Endothelial cell (in vitro differentiated cells): ENCODE measurements at places on chromosomes 11 and 22. TPM values are rescaled to one million over a fixed set of nuclear protein-coding genes. Genes with fewer than 3 reads are reported as not detected.
A peak's percentile ranks its signal among the peaks of the same experiment; 100 is the strongest.

GRCh38 chr22:49727191-49727880, 100.3 kb downstream of the BRD1 start:
- H3K27ac ChIP-seq, result no peak overlapping the region
- DNase-seq, result no peak
- H3K4me3 ChIP-seq, result no peak overlapping the region
- H3K27me3 ChIP-seq, result peaks cover 4% of the 10 kb centered on the region

- no peak overlapping the region for H3K4me3 ChIP-seq
- H3K27ac ChIP-seq, result no peak overlapping the region
- no peaks in the 10 kb centered on the region for H3K36me3 ChIP-seq
- no peak for DNase-seq
- peaks cover 7% of the 10 kb centered on the region for H3K27me3 ChIP-seq
These were observed 11.1 kb downstream of the RSPH14 start for GRCh38 chr22:23130697-23131096.

GRCh38 chr22:45090497-45090910, 73.2 kb upstream of the NUP50 start:
- no peak overlapping the region for H3K4me3 ChIP-seq
- H3K36me3 ChIP-seq, result no peaks in the 10 kb centered on the region
- H3K27ac ChIP-seq, result no peak overlapping the region
- no peaks in the 10 kb centered on the region for H3K4me1 ChIP-seq
- no peak for DNase-seq

DNA sequence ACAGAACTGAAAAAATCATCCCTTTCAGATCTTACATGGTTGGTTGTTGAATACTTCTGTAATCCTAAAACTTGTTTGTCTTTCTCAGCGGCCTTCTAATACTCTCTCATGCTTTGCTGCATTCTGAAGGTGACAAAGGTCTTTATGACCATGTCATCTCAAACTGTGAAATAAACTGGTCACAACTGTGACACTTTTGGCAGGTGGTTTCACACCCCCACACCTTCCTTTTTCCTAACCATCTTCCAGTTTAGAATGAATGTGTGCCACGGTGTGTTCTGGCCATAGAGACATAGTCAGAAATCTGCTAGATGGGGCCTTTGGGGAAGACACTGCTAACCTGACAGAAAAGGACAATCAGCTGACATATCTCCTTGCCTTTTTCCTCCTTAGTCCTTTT, 14.7 kb upstream of the RFPL3 start:
- no peaks in the 10 kb centered on the region for H3K36me3 ChIP-seq
- H3K27ac ChIP-seq, result no peak overlapping the region
- H3K4me3 ChIP-seq, result no peak overlapping the region

GRCh38 chr22:44325718-44326490, 13.2 kb upstream of the SHISAL1 start:
- peak overlapping the region; percentile 16 for H3K4me3 ChIP-seq
- H3K27me3 ChIP-seq, result peaks cover 6% of the 10 kb centered on the region
- peaks cover 2% of the 10 kb centered on the region for H3K36me3 ChIP-seq
- peaks cover 7% of the 10 kb centered on the region for H3K4me1 ChIP-seq
- no peak for DNase-seq

- H3K27me3 ChIP-seq, result no peaks in the 10 kb centered on the region
- no peaks in the 10 kb centered on the region for H3K36me3 ChIP-seq
- DNase-seq, result no peak
- H3K4me1 ChIP-seq, result peaks cover 10% of the 10 kb centered on the region
- no peak overlapping the region for H3K4me3 ChIP-seq
- H3K27ac ChIP-seq, result no peak overlapping the region
These were observed 552.8 kb upstream of the CCDC179 start for GRCh38 chr11:23413057-23413456.

DNA sequence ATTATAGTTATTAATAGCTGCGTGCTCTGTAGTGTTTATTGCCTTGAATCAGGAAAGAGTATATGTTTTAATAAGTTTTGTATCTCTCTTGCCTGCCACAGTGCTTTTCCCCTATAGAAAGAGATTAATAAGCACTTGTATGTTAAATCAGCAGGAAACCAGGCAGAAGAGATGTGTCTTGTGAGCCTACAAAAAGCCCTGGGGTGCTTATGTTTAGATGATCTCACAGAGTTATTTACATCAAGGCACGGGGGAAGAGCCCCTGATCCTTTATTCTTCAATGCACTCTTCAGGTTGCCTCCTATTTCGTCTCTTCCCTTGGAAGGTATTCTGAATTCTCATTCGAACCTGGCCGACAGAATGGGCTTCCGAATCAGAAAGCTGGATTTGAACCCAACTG, 183.0 kb downstream of the MAML2 start:
- no peak overlapping the region for H3K4me3 ChIP-seq
- DNase-seq, result no peak
- H3K36me3 ChIP-seq, result no peaks in the 10 kb centered on the region
- H3K4me1 ChIP-seq, result peaks cover 29% of the 10 kb centered on the region
- H3K27me3 ChIP-seq, result no peaks in the 10 kb centered on the region

GRCh38 chr11:78821371-78822306, 247.0 kb upstream of the NARS2 start:
- no peak for DNase-seq
- no peaks in the 10 kb centered on the region for H3K27me3 ChIP-seq
- no peak overlapping the region for H3K27ac ChIP-seq
- no peaks in the 10 kb centered on the region for H3K36me3 ChIP-seq

DNA sequence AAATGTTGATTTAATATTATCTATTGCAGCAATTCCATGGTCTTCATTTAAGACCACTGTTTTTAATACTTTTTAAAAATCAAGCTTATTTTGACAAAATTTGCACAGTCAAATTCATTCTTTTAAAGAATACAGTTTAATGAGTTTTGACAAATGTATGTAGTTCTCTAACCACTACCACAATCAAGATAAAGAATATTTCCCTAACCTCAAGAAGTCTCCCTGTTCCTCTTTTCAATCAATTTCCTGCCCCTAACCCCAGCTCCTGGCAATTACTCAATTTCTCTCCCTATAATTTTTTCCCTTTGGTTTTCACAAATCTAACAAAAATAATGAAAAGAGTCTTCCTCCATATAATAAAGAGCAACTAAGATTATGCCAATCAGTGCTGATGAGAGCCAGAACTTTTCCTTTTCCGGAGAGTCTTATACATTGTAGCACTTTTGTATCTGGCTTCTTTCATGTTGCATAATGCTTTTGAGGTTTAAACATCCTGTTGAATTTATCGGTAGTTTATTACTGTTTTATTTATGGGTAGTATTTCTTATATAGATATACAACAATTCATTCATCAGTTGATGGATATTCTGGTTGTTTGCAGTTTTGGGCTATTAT, 231.7 kb downstream of the AASDHPPT start:
- H3K27me3 ChIP-seq, result peaks cover 1% of the 10 kb centered on the region
- DNase-seq, result no peak
- H3K4me3 ChIP-seq, result no peak overlapping the region
- H3K27ac ChIP-seq, result no peak overlapping the region
- no peaks in the 10 kb centered on the region for H3K36me3 ChIP-seq

Gene CARD18
- not detected for total RNA-seq

- H3K4me3 ChIP-seq, result no peak overlapping the region
- H3K36me3 ChIP-seq, result peaks cover 23% of the 10 kb centered on the region
- H3K27me3 ChIP-seq, result peaks cover 34% of the 10 kb centered on the region
- DNase-seq, result no peak
- H3K27ac ChIP-seq, result no peak overlapping the region
These were observed 1.0 kb downstream of the CHRM4 start for GRCh38 chr11:46390331-46391171.

Gene OR52I2
- not detected for total RNA-seq

DNA sequence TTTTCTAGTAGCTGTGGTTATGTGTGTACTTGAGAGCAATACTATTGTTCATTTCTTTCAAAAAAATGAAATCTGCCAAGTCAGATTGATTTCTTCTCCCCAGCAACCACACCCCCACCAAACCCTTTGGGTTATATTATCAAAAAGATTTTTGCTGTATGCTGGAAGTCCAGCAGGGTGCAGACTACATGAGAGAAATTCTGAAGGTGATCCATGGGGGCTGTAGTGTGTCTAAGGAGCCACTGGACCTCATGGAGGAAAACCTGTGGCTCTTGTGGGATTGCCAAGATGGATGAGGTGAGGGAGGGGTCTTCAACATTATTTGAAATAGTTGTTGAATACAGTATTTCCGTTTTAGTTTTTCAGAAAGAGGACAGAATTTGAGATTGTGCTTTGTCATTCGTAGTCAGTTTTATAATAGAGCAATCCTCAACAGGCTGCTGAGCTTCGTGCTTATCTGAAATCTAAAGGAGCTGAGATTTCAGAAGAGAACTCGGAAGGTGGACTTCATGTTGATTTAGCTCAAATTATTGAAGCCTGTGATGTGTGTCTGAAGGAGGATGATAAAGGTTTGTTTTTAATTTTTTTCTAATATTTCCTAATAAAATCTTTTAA, 3.1 kb downstream of the EIF3M start:
- peaks cover 2% of the 10 kb centered on the region for H3K27me3 ChIP-seq
- no peak overlapping the region for H3K4me3 ChIP-seq
- DNase-seq, result no peak

GRCh38 chr22:38890377-38890776, 18.4 kb upstream of the CBX6 start:
- no peaks in the 10 kb centered on the region for H3K27me3 ChIP-seq
- no peak for DNase-seq
- no peak overlapping the region for H3K4me3 ChIP-seq
- H3K27ac ChIP-seq, result no peak overlapping the region
- no peaks in the 10 kb centered on the region for H3K4me1 ChIP-seq

DNA sequence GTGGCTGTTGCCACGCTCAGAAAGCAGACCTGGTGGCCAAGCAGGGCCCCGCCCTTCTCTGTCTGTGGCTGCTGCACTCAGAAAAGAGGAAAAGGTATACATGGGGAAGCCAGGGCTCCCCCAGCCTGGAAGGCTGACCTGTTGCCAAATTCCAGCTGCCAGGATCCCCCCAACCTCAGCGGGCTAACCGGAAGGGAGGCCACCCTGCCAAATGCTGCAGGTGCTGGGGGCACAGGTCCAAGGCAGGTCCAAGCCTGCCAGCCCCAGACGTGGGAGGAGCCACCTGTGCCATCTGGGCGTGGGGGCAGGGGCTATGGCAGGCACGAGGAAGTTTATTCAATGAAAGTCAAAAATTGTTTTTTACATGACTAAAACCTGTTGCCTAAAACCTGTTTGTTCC, 2.6 kb downstream of the NPTXR start:
- peaks cover 10% of the 10 kb centered on the region for H3K36me3 ChIP-seq
- H3K27me3 ChIP-seq, result peaks cover 30% of the 10 kb centered on the region
- no peak overlapping the region for H3K27ac ChIP-seq

Gene MAJIN
- not detected for total RNA-seq

DNA sequence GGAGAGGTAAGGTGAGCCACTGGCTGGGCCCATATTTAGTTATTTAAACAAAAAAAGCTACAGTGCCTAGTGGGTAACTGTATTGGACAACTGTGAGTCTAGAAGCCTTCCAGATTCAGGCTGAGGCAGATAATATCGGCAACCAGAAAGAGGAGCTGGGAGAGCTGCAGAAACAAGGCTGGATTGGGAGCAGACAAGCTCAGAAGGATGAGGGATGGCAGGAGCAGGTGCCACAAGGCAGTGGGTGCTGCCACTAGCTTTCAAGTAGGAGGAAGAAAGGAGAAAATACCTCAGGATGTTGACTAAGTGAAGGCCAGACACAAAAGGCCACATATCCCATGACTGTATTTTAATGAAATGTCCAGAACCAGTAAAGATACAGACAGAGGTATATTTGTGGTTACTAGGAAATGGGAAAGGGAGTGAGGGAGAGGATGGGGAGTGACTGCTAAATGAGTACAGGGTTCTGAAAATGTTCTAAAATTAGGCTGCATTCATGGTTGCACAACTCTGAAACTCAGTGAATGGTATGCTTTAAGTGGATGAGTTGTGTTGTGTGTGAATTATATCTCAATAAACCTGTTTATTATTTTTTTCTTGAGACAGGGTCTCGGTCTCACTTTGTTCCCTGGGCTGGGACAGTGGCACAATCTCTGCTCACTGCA, 11.8 kb upstream of the RAPSN start:
- DNase-seq, result no peak
- peaks cover 15% of the 10 kb centered on the region for H3K27me3 ChIP-seq
- H3K36me3 ChIP-seq, result peaks cover 9% of the 10 kb centered on the region

GRCh38 chr11:77710358-77710757, 72.8 kb upstream of the CLNS1A start:
- H3K27me3 ChIP-seq, result no peaks in the 10 kb centered on the region
- H3K4me1 ChIP-seq, result no peaks in the 10 kb centered on the region
- no peaks in the 10 kb centered on the region for H3K36me3 ChIP-seq
- H3K27ac ChIP-seq, result no peak overlapping the region
- H3K4me3 ChIP-seq, result no peak overlapping the region

Gene CRYBB2
- total RNA-seq, result 1.9 TPM

DNA sequence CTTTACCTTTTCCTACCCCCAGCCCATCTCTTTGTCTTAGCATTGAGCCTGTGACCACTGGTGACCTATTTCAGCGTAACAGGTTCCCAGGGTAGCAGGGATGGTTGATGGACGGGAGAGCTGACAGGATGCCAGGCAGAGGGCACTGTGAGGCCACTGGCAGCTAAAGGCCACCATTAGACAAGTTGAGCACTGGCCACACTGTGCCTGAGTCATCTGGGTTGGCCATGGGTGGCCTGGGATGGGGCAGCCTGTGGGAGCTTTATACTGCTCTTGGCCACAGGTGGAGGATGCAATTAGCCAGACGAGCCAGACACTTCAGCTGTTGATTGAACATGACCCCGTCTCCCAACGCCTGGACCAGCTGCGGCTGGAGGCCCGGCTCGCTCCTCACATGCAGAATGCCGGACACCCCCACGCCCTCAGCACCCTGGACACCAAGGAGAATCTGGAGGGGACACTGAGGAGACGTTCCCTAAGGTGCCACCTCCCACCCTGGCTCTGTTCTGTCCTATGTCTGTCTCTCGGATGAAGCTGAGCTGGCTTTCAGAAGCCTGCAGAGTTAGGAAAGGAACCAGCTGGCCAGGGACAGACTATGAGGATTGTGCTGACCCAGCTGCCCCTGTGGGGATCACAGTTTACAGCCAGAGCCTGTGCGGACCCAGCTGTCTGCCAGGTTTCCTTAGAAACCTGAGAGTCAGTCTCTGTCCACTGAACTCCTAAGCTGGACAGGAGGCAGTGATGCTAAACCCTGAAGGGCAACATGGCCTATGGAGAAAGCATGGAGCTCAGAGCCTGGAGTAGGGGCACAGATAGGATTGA, 29.8 kb downstream of the PIK3IP1 start:
- H3K4me1 ChIP-seq, result peaks cover 14% of the 10 kb centered on the region
- H3K27ac ChIP-seq, result no peak overlapping the region
- peak overlapping the region; percentile 68 for H3K4me3 ChIP-seq
- peaks cover 68% of the 10 kb centered on the region for H3K36me3 ChIP-seq

- H3K4me1 ChIP-seq, result no peaks in the 10 kb centered on the region
- DNase-seq, result no peak
- H3K27me3 ChIP-seq, result peaks cover 8% of the 10 kb centered on the region
- H3K27ac ChIP-seq, result no peak overlapping the region
- H3K4me3 ChIP-seq, result no peak overlapping the region
These were observed 27.7 kb downstream of the FADS3 start for GRCh38 chr11:61863548-61864081.

Gene CATSPERZ
- 0.38 TPM for total RNA-seq

Gene PMM1
- 6.0 TPM for total RNA-seq

DNA sequence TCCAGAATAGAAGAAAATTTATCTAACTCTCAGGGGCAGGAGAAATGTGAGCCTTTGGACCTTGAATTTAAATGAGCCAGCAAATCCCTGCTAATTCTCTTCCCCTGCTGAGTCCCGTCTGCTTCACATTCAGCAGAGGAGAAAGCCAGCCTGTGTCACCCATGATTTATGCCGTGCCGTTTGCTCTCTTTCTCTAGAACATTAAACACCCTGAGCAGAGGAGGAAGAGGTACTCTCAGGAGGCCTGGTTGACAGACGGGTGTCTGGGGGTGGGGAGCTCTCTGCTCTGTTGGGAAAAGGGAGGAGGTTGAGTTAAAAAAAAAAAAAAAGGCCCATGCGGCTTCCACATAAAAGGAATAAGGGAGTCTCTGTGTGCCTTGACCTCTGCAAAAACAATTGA, 11.3 kb upstream of the MTMR3 start:
- no peaks in the 10 kb centered on the region for H3K36me3 ChIP-seq
- no peaks in the 10 kb centered on the region for H3K4me1 ChIP-seq
- no peak overlapping the region for H3K4me3 ChIP-seq
- H3K27ac ChIP-seq, result no peak overlapping the region
